ENCODE measurements at places on chromosomes 7 and 10.

GRCh38 chr10:30192846-30193608 lies 133.6 kb upstream of the JCAD start:
- DNase-seq = no peak

- DNase-seq = no peak
Observed at GRCh38 chr7:77488986-77489385, 48.1 kb upstream of the PTPN12 start.

DNA sequence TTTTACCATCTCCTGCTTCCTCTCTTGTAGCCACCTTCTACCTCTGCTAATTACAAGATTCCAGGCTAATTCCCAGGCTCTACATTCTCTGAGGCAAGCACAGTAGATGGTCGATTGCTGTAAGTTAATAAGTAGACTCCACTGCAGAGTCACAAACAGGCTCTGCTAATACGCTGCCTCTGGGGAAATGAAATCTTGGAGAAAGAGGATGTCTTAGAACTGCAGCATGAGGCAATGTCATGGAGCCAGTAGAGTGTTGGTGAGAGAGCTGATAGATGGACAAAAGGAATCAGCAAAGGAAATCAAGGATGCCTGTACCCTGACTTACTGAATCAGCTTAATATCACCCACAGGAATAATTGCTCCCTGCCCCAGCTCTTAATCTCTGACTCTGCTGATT lies 1260.3 kb downstream of the XPNPEP1 start:
- DNase-seq = no peak

DNA sequence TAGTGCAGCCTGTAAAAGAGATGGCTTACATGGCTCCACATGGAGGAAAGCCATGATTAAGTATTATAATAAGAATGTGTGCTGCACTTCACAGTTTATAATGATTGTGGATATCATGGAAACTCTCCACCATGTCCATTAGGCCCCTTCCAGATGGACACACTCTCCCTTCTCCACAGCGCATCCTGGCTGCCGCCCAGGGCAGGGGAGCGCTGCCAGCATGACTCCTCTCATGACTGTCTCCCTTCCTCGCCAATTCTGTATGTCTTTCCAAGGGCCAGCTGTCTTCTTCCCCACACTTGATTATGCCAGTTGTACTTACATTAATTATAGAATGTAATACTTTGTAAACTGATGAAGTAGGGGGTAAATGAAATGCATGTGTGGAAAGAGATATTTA lies 259.3 kb upstream of the TMEM72 start:
- DNase-seq = no peak

DNA sequence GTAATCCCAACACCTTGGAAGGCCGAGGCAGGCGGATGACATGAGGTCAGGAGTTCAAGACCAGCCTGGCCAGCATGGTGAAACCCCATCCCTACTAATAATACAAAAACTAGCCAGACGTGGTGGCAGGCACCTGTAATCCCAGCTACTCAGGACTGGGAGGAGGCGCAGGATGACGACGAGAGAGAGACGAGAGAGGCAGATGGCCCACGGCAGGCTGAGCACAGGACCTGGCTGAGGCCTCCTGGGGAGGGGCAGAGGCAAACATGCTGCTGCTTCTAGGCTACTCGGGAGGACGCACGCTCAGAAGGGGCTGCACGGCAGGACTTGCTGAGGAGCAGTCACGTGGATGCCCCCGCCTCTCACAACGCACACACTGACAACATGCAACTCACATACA lies 22.4 kb downstream of the DIP2C start:
- DNase-seq = no peak

- no peak for DNase-seq
Observed at GRCh38 chr10:122030200-122030552, 41.2 kb downstream of the TACC2 start.

GRCh38 chr7:141150465-141150864 lies 76.6 kb downstream of the TMEM178B start:
- no peak for DNase-seq

GRCh38 chr7:23214423-23214822 lies 32.2 kb upstream of the GPNMB start:
- no peak for DNase-seq

DNA sequence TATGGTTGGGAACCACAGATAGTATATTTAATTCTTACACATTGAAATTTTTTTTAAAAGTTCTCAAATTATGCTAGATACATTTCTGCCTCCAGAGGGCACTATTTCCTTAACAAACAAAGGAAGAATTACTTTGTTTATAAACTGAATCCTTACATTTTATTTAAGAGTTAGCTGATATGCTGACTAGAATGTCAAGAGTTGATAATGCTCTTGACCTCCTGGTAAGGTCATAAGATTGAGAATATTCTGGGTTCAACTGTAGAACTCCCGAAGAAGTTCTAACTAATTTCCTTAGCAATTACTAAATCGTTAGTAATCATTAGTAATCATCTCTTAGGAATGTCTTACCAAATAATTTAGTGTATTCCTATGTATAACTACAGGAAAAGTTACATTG lies 95.3 kb upstream of the CYP26C1 start:
- peak; percentile 44 for DNase-seq

DNA sequence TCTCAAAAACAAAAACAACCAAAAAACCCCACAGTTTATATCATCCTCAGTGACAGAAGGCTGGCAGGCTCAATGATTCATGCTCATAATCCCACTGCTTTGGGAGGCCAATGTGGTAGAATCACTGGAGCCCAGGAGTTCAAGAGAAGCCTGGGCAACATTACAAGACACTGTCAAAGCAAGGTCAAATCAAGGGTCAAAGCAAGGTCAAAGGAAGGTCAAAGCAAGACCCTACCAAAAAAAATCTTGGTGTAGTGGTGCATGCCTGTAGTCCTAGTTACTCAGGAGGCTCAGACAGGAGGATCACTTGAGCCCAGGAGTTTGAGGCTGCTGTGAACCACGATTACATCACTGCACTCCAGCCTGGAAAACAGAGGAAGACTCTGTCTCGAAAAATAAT lies 14.2 kb upstream of the NPC1L1 start:
- DNase-seq = no peak

DNA sequence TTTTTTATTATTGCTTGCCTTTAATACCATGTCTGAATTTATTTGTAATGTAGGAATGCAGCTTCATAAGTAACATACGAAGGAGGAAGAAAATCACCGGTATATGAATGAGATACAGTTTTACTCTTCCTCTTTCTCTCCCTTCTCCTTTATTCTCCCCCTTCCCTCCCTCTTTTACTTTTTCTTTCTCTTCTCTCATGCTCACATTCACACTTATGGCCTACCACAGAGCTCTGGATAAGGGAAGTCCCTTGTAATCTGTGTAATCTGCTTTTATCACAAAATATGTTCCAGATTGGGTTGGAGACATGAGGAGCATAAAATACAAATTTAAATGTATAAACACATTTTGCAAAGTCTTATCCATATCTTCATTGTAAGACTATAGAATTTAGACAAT lies 59.4 kb downstream of the MDFIC start:
- DNase-seq = no peak

- no peak for DNase-seq
Observed at GRCh38 chr7:38163671-38164070, 14.4 kb upstream of the STARD3NL start.

Data from SW480 (cell line).